ENCODE measurements at places on chromosomes 16 and 17.
A peak's percentile ranks its signal among the peaks of the same experiment; 100 is the strongest.

DNA sequence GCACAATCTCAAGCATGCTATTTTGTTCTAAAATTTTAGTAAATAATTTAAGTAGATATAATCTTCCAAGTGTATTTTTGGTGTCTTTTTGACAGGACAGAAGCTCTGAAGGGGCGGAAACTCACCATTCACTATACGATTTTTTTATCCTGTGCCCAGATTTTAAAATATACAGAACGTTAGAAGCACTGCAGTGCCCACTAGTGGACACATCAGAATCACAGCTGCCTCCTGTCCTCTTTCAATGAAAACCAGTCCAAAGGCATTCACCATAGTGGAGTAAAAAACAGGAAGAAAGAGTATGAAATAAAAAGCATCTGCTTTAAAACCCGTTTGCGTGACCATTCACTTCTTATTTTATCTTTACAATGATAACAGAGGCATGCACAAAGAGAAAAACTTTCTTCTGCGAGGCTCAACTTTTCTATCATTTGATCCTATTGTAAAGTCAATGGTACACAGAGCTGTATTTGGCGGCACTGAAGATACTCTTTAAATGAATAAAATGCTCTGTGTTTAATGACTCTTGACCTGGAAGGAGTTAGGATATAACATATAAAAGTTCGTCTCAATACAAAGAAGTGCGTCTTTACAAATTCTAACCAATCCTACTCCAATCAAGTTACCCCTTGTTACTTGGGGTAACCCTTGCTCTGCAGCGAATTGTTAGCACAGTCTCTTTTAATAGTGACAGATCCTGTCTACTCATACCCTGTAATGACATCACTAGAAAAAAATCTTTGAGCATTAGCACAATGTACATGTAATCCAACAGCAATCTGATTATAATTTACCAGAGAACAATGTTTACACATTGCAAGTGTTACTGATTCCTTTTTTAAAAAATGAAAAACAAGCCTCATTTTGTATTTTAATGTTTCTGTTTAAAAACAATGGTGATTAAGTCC, 339.8 kb upstream of the PSMD7 start:
- DNase-seq = peak; percentile 34

- no peak for DNase-seq
These were observed 10.9 kb downstream of the RAD51C start for GRCh38 chr17:58703137-58703915.

- no peak for DNase-seq
These were observed 33.9 kb downstream of the ANKFY1 start for GRCh38 chr17:4229627-4230541.

DNA sequence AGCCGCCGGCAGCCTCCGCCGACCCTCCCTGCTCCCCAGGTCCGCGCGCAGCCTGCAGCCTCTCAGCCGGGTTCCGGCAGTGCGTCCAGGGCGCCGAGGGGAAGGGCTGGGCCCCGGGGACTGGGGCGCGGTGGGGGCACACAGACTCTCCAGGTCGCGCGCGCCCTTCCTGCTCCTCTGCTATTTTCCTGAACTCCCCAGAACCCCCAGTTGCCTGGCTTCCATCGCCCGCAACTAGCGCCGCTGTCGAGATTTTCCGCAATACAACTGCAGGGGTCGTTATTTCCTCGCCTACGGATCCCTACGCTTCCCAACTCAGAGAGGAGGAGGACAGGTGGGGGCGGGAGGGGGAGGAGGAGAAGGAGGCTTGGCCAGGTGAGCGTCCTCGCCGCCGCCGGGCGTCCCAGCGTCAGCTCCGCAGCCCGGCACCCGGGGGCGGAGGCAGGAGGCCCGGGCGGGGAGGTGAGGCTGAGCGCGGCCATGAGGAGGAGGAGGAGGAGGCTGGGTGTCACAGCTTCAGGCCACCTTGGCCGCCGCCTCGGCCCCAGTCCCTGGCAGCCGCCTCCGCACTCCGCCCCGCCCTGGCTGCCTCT, at the start of gene CA10:
TSS of gene CA10 (minus strand) at position 265 of the 593 bp plus-strand sequence.
- no peak for DNase-seq

DNA sequence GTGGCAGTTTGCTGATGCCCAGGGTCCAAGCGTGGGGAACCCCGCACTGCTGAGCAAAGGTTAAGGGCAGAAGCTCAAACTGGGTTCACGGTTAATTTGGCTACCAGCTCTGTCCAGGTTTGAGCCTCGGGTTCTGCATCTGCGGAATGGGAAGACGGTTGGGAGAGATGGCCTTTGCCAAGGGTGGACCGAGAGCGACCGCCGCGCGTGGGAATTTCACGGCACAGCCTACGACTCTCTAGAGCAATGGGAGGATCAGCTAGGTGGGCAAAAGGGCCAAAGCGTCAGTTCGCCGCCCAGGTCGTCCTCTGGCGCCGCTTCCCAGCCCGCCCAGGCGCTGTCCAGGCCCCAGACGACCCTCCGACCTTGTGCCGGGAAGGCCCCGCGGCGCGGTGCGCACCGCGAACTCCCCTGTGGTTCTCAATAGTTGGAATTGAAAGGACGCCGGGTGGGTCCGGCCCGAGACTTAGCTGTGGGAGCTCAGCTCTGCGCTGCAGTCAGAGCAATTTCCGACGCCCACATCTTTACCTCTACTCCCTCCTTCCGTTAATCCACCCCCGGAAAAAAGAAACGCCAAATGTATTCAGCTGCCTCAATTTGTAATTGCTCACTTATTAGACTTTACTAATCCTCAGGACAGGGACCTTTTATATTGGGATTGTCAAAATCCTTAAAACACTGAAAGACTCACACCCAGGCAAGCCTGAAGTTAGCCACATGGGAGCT, 2.5 kb upstream of the HS3ST3B1 start:
- no peak for DNase-seq

DNA sequence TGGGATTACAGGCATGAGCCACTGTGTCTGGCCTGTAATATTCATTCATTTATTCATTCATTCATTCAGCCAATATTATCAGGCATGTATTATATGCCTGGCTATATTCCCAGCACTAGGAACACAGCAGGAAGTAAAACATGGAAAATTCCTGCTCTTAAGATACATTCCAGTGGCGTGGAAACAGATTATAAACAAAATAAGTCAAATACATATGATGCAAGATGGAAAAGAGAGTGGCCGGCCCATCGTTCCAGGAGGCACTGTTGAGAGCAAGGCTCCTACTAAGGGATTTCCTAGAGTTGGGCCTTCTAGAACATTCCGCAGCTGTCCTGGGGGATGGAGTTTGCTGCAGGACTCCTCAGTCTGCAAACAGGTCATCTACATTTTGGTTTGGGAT, 17.7 kb downstream of the ADCY9 start:
- DNase-seq = no peak

GRCh38 chr16:30567991-30568638, 3.4 kb downstream of the ZNF688 start:
- DNase-seq = peak; percentile 56

GRCh38 chr16:47687694-47688093, 226.6 kb downstream of the PHKB start:
- no peak for DNase-seq

DNA sequence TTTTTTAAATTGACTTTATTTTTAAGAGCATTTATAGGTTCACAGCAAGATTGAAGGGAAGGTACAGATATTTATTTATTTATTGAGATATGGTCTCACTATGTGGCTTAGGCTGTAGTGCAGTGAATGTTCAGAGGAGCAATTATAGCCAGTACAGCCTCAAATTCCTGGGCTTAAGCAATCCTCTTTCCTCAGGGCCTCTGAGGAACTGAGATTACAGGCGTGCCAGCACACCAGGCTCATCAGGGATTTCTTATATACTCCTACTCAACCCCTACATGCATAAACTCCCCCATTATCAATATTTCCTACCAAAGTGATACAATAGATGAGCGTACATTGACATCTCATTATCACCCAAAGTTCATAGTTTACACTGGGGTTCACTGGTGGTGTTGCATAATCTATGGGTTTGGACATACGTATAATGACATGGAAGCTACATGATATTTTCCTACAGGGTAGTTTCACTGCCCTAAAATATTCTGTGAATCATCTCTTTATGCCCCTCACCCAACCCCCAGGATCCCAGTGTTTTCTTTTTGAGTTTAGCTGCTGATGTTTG, 33.5 kb downstream of the HS3ST3B1 start:
- no peak for DNase-seq

DNA sequence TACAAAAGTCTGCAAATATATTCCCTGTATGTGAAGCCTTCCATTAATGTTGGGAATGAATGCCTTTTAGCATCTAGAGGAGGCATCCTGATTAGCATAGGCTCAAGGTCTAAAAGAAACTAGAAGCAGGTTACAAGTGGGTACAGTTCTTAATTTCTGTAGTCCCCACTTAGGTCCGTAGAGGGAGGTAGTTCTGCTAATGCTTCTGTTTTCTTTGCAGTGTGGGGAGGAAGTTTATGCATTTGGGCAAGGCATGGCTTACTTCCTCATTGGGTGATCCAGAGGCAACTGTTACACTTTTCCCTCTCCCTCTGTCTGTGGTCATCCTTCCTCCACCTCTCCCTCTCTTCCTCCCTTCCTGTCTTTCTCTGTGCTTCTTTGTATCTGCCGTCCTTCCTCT, 108.4 kb upstream of the ZKSCAN2 start:
- DNase-seq = no peak

DNA sequence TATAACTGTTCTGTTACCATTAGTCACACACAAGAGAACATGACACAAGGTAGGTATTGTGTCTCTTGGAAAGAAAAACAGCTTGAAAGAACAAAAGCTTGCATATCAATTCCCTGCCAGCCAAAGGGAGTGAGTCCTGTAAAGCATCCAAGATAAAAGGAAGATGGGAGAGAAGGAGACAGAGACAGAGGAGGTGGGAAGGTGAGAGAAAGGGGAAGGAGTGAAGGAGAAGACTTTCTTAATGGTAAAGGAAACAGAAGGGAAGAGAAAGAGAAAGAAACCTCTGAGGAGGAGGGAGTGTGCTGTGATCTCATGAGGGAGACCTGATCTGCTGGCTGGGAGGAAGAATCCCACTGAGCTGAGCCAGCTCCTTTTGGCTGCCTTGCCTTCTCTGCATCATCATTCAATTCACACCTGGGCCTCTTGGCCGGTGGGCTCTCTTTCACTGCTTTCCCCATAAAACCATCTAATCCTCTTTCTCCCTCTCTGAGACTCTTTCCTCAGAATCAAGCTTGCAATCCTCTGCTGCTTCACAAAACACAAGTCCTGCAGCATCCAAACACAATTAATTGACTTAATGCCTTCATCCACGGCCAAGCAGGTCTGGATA, 271.6 kb downstream of the ABCC12 start:
- DNase-seq = no peak

- DNase-seq = no peak
These were observed 47.7 kb upstream of the LCMT1 start for GRCh38 chr16:25063865-25064264.

DNA sequence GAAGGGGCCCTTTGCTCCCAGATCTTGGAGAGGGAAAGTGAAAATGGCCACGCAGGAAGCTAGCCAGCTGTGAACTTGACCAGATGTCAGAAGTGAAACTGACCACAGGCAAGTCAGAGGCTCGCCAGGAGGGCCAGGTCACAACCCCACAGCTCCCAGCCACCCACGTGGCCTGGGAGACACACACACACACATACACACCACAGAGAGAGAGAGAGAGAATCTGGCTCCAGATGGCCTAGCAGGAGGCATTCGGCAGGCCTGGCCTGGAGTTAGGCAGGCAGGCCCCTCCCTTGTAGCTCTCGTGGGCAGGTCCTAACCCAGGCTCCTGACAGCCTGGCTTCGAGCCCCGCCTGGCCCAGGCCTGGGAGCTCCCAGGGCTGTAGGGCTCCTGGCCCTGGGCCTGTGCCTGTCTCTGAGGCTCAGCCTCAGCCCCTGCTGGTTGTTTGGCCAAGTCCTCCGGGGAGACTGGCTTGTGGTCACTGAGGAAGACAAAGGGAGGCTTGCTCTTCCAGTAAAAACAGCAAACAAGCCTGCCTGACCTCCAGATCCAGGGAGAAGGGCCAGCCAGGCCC, 20.2 kb downstream of the NGFR start:
- DNase-seq = no peak

Measured in activated T-cell treated with anti-CD3 and anti-CD28 coated beads, Interleukin-2, amount 50 U/mL, for 48 hours (primary cell).